Kidney glomerular epithelial cell (primary cell): ENCODE measurements at places on chromosomes 2 and 18.

DNA sequence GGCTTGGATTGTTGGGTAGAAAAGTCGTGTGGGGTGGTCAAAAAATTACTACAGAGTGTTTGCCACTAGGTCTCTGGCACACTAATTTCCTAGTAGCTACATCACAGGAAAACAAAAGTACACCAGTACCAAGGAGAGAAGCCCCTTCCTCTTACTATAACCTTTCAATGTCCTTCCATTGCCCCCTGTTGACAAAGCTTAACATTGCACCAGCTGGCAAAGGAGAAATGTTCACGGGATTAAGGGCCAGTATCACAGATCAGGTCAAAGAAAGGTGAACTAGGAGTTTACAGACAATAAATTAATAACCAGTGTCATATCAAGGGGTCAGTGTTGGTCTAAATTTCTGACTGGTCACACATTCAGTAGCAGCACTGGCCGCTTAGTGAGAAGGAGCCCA, 1139.6 kb upstream of the FAM98A start:
- DNase-seq = no peak

GRCh38 chr18:49023271-49023937, 72.6 kb upstream of the SMAD7 start:
- no peak for DNase-seq

DNA sequence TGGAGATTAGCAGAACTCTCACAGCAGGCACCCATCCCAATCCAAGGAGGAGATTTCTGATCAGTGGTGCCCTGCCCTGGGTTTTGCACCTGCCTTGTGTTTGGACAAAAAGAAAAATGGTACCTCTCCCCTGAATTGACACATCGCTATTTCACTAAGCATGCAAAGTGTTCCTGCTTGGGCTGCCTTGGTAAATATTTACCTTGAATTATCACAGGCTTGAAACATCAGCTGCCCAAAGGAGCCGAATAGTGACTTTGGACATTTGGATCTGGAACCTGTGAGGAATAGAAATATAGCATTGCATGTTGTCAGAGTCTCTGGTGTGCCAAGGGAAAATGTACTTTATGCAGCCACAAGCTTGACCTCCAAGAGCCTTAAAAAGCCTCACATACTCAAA, 926.4 kb upstream of the FANCL start:
- no peak for DNase-seq

DNA sequence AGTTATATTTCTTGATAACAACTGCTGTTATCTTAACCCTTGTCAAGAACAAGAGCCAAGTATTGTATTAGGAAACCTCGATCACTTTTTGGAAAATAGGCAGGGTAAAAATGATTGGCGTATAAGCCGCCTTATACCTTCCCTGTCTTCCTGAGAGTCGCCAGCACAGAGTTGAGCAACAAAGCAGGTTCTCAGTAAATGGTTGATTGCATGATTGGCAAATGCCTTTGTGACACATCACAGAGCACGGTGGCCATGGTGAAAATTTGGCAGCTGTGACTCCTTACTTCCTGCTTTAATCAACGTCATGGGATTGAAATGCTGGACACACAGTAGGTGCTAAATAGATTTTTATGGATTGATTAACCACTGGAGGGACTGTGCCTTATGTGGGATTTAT, 3.9 kb upstream of the KLHL29 start:
- DNase-seq = peak; percentile 89

- no peak for DNase-seq
Observed at GRCh38 chr2:99404039-99404796, 67.0 kb downstream of the EIF5B start.

- DNase-seq = no peak
Observed at GRCh38 chr2:34950797-34951196, 1351.7 kb upstream of the FAM98A start.

- no peak for DNase-seq
Observed at GRCh38 chr2:75007819-75008218, 49.4 kb downstream of the POLE4 start.

DNA sequence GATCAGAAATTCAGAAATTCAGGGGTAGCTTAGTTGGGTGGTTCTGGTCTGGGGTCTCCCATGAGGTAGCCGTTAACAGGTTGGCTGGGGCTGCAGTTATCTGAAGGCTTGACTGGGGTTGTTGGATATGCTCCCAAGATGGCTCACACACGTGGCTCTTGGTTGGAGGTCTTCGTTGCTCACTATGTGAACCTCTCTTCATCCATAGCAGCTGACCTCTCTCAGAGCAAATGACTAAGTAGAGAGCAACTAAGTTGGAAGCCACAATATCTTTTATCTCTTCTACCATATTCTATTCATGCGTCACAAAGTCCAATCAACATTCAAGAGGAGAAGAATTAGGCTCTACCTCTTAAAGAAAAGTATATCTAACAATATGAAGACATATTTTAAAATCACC, 38.7 kb upstream of the SERTAD2 start:
- peak; percentile 19 for DNase-seq

GRCh38 chr2:199989822-199990221, 34.4 kb downstream of the MAIP1 start:
- no peak for DNase-seq

- peak; percentile 45 for DNase-seq
Observed at GRCh38 chr2:28269019-28269784, 123.5 kb upstream of the FOSL2 start.

DNA sequence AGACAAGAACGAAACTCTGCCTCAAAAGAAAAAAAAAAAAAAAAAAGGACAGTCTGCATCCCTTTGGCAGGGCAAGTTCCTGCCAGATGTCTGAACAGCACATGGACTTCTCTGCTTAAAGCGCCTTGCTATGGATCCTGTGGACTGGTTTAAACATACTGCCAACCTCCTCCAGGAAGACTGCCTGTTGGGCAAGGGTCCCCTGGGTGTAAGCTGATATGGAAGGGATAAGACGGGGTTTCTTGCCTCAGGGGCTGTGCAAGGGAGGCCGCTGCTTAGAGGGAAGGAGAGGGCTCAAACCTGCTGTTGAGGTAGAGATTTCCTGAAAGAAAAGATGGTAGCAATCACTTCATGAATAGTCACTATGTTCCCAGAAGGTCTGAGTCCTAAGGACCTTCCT, 22.2 kb downstream of the SKA1 start:
- no peak for DNase-seq

- no peak for DNase-seq
Observed at GRCh38 chr2:116094196-116094595, 1651.8 kb downstream of the DPP10 start.

- no peak for DNase-seq
Observed at GRCh38 chr2:28036307-28036706, 145.8 kb downstream of the BABAM2 start.

DNA sequence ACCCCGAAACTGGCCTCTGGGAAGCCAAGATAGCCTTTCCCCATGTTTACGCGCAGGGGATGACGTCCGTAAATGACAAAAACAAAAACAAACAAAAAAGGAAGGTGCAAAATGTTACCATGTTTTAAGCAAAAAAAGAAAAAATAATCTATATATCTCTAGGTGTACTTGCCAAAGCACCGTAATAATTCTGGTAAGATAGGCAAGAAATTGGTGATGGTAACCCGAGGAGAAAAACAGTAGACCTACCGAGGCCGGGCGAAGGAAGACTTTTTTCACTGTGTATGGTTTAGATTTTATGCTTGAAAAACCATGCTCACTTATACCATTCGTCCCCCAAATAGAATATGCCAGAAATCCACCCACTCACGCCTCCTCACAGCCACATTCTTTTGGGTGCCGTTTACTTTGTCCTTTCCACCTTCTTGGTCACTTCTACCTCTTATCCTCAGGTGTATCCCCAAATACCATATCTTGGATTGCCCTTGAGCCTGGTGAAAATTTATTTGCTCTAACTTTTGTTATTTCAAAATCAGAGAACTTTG, 8.0 kb downstream of the GATA6 start:
- DNase-seq = no peak

DNA sequence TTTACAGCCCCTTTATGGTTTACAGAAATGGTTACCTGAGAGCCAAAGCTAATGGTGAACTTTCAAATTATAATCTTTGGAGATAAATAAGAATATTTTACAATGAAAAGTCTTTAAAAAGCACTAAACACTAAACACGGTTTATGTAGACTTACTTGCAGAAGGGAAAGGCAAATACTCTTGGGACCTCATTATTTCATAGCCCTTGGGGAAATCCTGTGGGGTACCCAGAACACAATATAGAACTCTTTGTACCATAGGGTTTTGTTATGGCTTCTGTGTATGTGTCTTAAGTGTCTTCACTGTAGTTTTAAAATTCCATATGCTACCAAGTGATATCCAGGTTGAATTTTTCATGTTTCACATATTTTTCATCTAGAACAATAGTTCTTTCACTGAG, 90.6 kb downstream of the KCNH7 start:
- no peak for DNase-seq

DNA sequence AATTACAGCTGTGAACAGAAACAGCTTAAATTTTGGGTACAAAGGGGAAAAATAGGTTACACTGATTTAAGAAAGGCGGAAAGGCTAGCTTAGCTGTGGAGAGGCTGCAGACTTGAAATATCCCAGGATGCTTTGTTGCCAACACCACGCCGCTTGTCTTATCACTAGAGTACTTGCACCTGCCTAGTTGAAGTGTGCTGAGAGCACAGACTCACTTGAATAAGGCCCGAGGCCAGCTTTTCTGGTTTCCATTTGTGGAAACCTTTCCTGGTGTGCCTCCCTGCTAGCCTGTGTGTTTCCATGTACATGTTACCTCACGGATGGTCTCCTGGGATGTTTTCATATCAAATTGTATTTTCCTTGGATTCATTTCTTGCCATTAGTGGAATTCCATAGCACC, 3.2 kb downstream of the CABLES1 start:
- DNase-seq = no peak

DNA sequence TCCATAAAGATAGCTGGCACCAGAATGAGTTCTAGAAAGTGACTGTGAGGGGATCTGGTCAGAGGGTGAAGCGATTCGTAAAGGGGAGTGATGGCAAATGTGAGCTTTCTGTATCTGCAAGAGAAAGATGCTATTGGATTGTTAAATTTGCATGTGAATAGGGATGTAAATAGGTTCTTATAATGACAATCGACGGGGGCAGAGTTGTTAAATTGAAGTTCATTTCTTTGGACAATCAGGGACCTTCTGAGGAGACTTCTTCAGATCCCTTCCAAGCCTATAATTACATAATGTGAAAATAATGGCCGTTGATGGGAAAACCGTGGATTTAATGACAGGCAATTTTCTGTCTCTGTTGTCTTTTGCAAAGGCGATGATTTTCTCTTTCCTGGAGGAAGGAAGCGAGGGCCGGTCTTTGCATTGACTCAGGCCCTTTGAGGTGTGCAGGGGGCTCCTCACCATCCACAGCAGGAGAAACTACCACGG, 52.2 kb upstream of the TMEM18 start:
- no peak for DNase-seq

DNA sequence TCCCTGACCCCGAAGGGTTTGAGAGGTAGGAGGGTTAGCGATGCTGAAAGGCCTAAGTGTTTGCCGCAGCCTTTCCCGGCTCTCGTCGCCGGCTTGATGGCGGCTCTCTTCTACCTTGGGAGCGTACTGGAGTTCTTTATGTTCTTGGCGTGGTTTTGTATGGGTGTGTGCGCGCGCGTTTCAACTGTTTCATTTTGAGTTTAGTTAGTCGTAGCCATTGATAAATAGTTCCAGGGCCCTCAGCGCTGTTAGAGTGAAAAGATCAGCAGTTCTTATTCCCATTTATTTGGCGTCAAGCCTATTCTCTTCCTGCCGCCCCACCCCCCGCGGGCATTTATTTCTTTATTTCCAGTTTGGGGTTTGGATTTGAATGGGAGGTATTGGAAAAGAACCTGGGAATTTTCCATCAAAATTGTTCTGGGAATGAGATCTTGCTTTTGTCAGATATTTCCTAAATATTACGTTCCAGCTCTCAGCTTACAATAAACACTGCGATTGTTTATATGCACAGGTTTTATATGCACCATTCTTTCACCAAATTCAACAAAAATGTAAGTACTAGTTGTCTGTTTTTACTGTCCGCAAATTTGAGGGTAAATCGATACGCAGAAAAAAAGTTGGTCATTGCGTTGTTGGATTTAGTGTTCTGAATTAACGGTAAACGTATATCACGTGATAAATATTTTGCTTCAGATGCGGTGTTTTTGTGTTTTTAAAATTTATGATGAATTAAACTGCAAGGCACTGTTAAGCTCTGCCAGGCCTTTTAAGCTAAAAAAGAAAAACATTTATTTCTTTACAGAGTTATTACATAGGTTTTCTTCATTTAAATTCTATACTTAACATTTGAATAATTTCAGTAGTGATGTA, 954 bp downstream of the CCNT2 start:
- DNase-seq = peak; percentile 37

DNA sequence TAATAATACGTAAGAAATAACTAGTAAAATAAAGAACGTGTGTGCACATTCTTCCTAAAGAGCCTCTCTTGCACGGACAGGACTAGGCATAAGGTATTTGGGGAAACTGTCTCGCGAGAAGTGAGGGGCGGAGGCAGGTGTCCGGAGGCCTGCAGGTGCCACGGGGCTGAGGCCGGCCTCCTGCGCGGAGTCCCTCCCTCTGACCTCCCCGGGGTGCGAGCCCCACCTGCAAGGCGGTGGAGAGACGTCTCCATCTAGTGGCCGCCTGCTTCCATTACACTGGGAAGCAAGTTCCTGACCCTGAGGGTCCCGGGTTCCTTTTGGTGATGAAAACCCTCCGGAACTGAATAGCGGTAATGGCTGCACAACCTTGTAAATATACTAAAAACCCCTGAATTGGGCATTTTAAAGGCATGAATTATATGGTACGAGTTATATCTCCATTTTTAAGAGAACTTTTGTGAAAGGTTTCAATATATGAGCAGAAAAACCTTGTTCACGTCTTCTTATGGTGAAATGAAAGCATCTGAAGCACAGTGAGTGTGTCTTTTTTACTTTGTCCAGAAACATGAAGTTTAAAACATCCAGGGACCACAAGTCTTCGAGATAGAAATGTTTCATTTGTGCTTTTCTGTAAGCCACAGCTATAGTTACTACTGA, 35.5 kb upstream of the CTDP1 start:
- DNase-seq = peak; percentile 10

- no peak for DNase-seq
Observed at GRCh38 chr2:84964406-84965191, 6.4 kb upstream of the KCMF1 start.

GRCh38 chr18:71951001-71951400, 593.1 kb downstream of the CBLN2 start:
- no peak for DNase-seq

- no peak for DNase-seq
Observed at GRCh38 chr2:38653715-38654527, 12.0 kb upstream of the GALM start.

GRCh38 chr2:237763812-237764211, 34.8 kb upstream of the RBM44 start:
- no peak for DNase-seq

GRCh38 chr18:7590826-7591560, 23.9 kb downstream of the PTPRM start:
- no peak for DNase-seq
